Fibroblast of lung (primary cell): ENCODE measurements at places on chromosomes 12 and 14. TPM values are rescaled to one million over a fixed set of nuclear protein-coding genes. Genes with fewer than 3 reads are reported as not detected.

Gene MDM2
- 46.3 and 46.6 TPM in 2 replicates for polyA plus RNA-seq

Gene LYZ
- not detected in 2 replicates for polyA plus RNA-seq

Gene KRT80
- 0.90 and 1.0 TPM in 2 replicates for polyA plus RNA-seq

Gene NUP107
- polyA plus RNA-seq, result 37.7 and 56.5 TPM in 2 replicates

- H3K4me3 ChIP-seq, result no peak overlapping the region
- H3K4me1 ChIP-seq, result no peaks in the 10 kb centered on the region
- H3K27me3 ChIP-seq, result no peaks in the 10 kb centered on the region
- DNase-seq, result no peak
- H3K36me3 ChIP-seq, result no peaks in the 10 kb centered on the region
- H3K27ac ChIP-seq, result no peak overlapping the region
Observed at GRCh38 chr12:43482311-43483085, 69.5 kb downstream of the ADAMTS20 start.

GRCh38 chr14:59238216-59238615 lies 49.7 kb downstream of the DAAM1 start:
- H3K4me3 ChIP-seq, result no peak overlapping the region
- DNase-seq, result no peak
- H3K36me3 ChIP-seq, result no peaks in the 10 kb centered on the region

Gene RASSF3
- polyA plus RNA-seq, result 36.3 and 45.9 TPM in 2 replicates
